Fibroblast of skin of back (primary cell): ENCODE measurements at places on chromosomes 5 and 9.

GRCh38 chr9:99582814-99583213 is 238.9 kb upstream of the NR4A3 start:
- no peak for DNase-seq

GRCh38 chr5:17367256-17367840 is 130.7 kb upstream of the TAF11L2 start:
- no peak for DNase-seq

DNA sequence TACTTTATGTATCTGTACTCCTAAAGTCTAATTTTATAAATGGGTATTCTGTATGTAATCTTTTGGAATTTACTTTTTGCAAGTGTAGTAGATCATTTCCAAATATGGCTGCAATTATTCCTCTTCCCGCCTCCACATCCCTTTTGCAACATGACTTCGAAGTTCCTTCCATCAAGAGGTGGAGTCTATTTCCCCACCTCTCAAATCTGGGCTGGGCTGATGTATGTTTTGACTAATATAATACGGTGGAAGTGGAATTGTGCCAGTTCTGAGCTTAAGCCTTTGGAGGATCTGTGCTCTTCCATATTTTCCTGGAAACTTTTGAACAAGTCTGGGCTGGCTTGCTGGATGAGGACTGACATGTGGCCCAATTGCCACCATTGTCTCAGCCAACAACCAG is 155.9 kb downstream of the FGF18 start:
- DNase-seq, result no peak

DNA sequence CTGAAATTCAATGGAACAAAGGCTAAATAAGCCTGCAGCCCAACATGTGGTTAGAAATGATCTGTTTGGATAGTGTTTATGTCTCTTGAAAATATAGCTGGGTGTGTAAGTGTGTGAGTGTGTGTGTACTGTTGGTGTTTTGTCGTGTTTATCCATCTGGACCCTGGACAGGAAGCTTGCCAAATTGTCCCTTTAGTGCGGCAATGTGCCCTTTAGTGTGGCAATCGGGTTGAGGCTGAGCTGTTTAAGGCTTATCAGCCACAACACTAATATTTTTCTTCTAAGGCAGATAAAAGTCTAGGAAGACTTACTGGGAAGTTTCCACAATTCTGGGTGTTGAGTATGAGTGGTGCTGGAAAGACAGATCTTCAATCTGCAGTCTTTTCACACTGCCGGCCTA is 180.2 kb downstream of the YTHDC2 start:
- DNase-seq, result no peak

DNA sequence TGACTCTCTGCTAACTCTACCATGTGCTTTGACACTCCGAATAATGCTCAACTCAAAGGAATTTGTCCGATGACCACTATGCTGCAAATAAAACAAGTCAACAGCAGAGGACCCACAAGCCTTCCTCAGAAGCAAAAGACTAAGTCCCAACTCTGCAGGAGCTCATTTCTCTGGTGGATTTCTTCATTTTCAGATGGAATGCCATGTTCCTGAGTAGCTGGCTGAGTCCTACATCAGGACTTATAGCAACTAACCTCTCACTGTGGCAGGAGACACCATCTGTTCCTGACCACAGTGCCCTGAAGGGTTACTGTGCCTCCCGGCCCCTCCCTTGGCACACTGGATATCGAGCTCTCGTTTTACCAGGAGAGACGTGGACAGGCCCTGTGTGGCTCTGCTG is 20.8 kb downstream of the LHFPL2 start:
- peak; percentile 78 for DNase-seq

DNA sequence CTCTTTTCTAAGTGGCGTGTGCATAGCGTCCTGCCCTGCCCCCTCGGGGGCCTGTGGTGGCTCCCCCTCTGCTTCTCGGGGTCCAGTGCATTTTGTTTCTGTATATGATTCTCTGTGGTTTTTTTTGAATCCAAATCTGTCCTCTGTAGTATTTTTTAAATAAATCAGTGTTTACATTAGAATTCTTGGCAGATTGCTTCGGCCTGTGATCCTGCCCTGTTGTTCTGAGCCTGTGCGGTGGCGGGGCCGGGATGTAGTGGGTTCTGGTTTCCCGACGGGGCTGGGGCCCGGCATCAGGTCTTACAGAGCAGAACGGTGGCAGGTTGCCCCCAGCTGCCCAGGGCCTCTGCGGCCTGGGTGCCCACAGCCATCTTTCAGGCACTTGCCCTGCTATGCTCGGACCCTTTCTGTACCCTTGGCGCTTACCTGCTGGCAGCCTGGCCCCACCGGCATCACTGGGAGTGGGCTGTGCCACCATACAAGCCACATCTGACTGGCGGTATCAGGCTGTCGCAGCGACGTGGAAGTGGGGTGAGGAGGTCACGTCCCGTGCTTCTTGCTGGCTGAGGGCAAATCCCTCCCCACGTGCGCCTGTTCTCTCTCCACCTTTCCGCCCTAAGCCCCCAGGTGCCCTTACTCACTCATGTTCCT is 9.0 kb downstream of the QRFP start:
- DNase-seq, result no peak

GRCh38 chr5:95803271-95804148 is 19.0 kb downstream of the GLRX start:
- no peak for DNase-seq

- no peak for DNase-seq
These were observed 428.5 kb downstream of the CETN3 start for GRCh38 chr5:89981021-89981420.

GRCh38 chr5:133391354-133392136 is 220.8 kb downstream of the FSTL4 start:
- DNase-seq, result no peak

DNA sequence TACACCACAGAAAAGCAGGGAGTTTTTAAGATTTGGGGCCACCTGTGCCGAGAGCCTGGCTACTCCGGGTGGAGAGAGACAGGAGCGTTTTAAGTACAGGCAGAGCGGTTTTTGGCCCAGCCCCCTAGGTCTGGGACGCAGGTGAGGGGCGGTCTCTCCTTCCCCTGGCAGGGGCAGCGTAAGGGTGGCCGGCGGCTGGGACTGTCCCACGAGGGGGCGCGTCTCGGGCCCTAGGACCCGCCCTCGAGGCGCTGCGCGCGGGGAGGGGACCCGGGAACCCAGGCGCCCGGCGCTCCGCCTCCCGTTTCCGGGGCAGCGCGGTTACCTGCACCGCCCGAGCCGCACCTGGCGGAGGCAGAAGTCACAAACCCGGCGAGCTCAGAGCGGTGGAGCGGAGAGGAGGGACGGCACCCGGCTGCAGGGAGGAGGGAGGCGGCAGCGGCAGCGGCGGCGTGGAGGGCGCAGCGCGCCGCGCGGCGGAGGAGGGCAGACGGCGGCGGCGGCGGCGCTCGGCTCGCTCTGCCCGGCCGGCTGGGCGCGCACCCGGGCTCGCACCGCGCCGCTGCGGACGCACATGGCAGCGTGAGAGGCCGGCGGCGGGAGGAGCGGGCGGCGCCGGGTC is at the start of gene WWC1:
TSS of gene WWC1 (plus strand) at position 304 of the 622 bp plus-strand sequence. CDS start 508 bp downstream, outside the sequence.
- peak; percentile 58 for DNase-seq

GRCh38 chr5:21159510-21160059 is 1171.6 kb upstream of the CDH18 start:
- DNase-seq, result no peak

- no peak for DNase-seq
These were observed 55.2 kb upstream of the ADRA1B start for GRCh38 chr5:159861086-159861485.

- DNase-seq, result no peak
These were observed 66.0 kb upstream of the SMIM15 start for GRCh38 chr5:61228229-61228628.

DNA sequence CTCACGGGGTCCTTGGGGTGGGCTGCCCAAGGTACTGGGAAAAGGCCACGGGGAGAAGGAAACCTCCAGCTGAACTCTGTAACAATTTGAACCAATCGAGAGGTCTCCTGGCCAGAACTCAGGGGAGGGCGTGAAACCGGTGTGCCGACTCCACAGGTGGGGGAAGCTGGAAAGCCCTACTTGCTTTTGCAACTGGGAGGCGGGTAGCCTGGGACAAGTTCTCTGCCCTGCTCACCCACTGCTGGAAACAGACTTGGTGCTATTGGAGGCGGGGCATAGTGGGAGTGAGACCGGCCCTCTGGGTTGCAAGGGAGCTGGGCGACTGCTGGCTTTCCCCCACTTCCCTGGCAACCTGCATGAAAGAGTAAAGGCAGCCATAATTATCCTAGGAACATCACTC is 73.2 kb upstream of the SLIT3 start:
- DNase-seq, result no peak

GRCh38 chr9:107949061-107949460 is 459.5 kb upstream of the KLF4 start:
- no peak for DNase-seq

DNA sequence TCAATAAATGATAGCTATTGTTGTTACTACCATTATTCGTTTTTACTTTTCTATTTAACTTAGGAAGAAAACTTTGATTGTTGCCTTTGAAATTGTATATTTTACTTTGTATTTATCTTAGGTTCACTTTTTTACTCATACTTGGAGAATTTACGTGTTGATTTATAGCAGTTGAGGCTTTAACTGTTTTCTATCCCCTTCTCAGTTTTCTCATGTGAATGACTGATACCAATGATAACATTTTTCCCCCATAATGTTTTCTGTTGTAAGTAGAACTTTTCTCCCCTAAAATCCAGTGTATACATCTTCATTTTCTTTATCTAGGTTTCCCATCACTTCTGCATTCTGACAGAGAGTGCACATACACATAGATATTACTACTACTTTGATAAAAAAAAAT is 54.4 kb downstream of the FSD1L start:
- no peak for DNase-seq

DNA sequence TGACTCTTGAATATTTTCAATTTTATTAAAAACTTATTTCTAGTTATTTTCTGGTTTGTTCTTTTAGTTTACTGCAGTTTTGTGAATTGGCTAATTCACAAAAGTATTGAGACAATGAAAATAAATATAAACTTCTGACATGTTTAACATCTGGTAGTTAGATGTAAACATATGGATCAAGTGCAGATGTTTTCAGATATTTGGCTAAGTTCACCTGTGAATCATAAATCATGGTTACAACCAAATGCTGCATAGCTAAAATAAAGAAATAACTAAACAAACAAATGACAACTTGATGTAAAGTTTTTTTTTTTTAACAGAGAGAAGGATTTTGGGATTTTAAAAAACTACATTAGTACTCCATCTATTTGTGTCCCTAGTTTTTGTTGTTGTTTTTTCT is 484.6 kb downstream of the SLCO4C1 start:
- no peak for DNase-seq

- peak; percentile 48 for DNase-seq
These were observed 186.7 kb downstream of the NTRK2 start for GRCh38 chr9:84856181-84856632.

- DNase-seq, result peak; percentile 82
These were observed 175.1 kb downstream of the PCSK1 start for GRCh38 chr5:96257904-96258303.

GRCh38 chr5:56449071-56449640 is 216.0 kb upstream of the ANKRD55 start:
- DNase-seq, result no peak

- no peak for DNase-seq
These were observed 15.2 kb upstream of the PHYKPL start for GRCh38 chr5:178247481-178248456.

DNA sequence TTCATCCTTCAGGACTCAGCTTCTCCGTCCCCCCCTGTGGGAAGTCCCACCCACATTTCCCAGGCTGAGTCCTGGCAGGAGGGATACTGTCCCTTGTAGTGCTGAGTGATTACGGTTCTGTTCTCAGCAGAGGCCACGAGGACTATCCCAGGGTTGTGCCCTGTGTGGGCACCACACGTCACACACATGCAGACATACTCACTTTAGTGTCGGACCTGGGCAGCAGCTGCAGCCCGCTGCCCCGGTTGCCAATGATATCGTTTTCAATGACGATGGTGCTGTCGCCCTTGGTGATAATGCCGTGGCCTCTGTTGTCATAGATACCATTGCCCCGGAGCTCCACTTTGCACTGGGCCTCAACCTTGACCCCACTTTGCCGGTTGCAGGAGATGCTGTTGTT is 32.2 kb downstream of the POLR1E start:
- DNase-seq, result no peak

DNA sequence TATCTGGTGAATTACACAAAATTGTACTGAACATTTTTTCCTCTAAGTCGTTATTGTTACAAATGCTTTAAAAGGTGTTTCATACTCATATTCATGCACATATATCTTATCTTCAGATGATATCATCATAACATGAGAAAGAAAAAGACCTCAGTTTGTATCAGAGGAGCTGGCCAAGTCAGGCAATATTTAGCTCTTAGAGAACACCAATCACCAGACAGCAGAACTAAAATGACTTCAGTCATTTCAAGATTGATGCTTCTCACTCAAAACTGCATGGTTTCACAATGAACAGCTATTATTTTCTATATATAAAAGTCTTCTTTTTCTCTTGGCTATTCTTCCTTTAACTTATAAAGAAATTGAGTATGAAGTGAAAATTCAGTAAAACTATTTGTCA is 44.6 kb downstream of the TSSK1B start:
- peak; percentile 27 for DNase-seq

- peak; percentile 13 for DNase-seq
These were observed 520 bp upstream of the DHFR start for GRCh38 chr5:80655231-80655774.

- no peak for DNase-seq
These were observed 47.8 kb downstream of the KCNIP1 start for GRCh38 chr5:170551622-170552021.

DNA sequence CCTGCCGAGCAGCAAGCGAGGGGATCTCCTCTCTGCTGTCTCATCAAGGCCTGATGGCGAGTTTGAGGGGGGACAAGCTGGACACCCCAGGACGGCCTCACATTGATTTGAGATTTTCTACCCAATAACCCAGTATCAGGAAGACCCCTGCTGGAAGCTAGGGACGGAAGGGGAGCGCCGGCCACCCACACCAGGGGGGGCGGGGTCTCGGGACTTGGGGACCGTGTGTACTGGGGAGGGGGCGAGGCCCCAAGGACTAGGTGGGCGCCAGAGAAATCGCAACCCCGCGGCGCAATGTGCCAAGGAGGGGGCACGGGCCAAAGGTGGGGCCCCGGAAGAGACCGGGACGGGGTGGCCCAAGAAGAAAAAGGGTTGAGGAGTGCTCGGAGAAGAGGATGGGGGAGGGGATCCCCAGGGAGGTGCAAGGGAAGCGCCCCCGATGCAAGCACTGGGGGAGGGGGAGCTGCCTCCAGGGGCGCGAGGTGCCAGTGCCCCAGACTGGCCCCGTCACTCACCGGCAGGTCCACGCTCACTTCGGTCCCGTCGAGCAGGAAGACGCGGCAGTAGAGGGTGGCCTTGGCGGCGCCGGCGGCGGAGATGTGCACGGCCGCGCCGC is 1.1 kb downstream of the EPB41L4B start:
- DNase-seq, result no peak

GRCh38 chr5:38190111-38190510 is 68.2 kb upstream of the EGFLAM start:
- DNase-seq, result no peak
